Esophagus mucosa (tissue), 1 donor: ENCODE measurements at places on chromosomes 12 and 14. TPM values are rescaled to one million over a fixed set of nuclear protein-coding genes. Genes with fewer than 3 reads are reported as not detected.
A peak's percentile ranks its signal among the peaks of the same experiment; 100 is the strongest.

Gene TAS2R46
- total RNA-seq, result 0.40 TPM

Gene NTF3
- total RNA-seq, result 2.0 TPM

Gene CPM
- total RNA-seq, result 8.2 TPM

Gene AICDA
- not detected for total RNA-seq

Gene GLRX5
- 27.8 TPM for total RNA-seq

Gene BMAL2
- 58.3 TPM for total RNA-seq

Gene PLEKHA5
- 32.7 TPM for total RNA-seq

Gene RNASE3
- total RNA-seq, result not detected

Gene DPF3
- 1.1 TPM for total RNA-seq

Gene SERPINA3
- 22.9 TPM for total RNA-seq

Gene GOLGA5
- 24.9 TPM for total RNA-seq

Gene EML1
- total RNA-seq, result 6.0 TPM

GRCh38 chr12:48691826-48692487 is 9.9 kb upstream of the KANSL2 start:
- ATAC-seq, result no peak

- ATAC-seq, result no peak
These were observed 721.3 kb upstream of the USP15 start for GRCh38 chr12:61538951-61539350.

DNA sequence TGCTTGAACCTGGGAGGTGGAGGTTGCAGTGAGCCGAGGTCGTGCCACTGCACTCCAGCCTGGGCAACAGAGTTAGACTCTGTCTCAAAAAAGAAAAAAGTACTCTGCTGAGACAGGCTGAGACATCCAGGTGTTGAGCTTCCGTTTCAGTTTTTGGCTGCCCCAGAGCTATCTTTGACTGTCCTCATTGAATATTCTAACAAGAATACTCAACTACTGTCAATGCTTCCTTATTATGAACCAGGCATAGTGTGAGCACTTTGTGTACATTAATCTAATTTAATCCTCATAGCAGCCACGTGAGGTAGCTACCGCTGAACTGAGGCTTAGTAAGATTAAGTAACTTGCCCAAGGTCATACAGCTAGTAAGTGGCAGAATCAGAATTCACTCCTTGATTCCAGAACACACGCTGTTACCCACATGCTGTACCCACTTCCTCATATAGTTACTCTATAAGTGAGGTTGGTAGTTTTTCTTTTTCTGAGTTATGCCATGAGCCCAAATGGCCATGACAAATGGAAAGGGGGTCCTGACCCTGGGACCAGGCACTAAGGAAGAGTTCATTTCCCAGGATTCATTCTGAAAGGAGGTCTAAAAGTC is 11.3 kb downstream of the ALDH1L2 start:
- ATAC-seq, result peak; percentile 88

GRCh38 chr12:116000252-116000651 is 277.2 kb downstream of the MED13L start:
- ATAC-seq, result no peak

DNA sequence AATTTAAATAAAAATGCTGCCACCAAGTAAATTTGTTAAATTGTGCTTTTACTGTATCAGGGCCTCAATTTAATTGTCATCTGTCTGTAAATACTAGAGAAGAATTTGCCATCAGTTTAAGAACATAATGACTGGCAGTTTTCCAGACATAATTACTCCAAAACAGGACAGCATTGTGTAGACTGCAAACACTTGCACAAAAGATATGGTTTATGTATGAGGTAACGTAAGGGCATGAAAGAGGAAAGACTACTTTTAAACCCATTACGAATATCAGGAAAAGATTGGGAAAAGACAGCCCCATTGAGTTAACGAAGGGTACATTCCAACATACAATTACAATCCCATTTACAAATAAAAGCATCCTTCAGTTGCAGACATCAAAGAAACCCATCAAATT is 59.8 kb upstream of the KRR1 start:
- no peak for ATAC-seq

- no peak for ATAC-seq
These were observed 97.4 kb downstream of the LLPH start for GRCh38 chr12:66033151-66033550.

- peak; percentile 20 for ATAC-seq
These were observed 2.9 kb downstream of the PRMT5 start for GRCh38 chr14:22926316-22926715.

DNA sequence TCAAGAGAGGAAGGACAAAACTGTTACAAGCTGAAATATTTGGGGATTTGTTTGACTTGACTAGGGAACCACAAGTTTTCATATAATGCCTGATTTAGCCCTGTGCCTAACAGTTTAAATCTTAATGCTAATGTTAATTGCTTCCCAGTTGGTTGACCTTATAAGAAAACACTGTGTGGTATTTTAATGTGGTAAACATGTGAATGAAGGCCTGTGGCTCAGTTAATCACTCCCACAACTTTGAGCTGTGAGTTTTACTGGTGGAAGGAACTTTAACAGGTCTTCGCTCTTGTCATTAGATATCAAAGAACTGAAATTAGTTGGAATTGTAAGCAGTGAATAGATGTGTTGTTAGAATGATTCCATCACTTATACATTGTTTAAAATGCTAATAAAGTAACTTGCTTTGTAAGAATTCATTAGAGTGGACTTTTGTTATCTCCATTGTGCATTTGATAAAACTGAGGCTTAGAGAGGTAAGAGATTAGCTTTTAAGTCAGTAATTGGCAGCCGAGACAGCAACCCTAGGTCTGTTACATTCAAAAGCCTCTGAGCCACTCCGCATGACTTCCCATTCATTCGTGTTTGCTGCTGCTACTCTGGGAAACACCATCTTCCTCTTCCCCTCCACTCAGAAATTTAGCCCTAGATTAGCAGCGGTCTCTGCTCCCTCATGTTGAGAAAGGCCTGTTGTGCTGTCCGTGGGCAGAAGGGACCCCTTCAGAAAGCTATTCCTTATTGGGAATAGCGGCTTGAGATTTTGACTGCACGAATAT is 1.0 kb upstream of the TBK1 start:
- ATAC-seq, result no peak

DNA sequence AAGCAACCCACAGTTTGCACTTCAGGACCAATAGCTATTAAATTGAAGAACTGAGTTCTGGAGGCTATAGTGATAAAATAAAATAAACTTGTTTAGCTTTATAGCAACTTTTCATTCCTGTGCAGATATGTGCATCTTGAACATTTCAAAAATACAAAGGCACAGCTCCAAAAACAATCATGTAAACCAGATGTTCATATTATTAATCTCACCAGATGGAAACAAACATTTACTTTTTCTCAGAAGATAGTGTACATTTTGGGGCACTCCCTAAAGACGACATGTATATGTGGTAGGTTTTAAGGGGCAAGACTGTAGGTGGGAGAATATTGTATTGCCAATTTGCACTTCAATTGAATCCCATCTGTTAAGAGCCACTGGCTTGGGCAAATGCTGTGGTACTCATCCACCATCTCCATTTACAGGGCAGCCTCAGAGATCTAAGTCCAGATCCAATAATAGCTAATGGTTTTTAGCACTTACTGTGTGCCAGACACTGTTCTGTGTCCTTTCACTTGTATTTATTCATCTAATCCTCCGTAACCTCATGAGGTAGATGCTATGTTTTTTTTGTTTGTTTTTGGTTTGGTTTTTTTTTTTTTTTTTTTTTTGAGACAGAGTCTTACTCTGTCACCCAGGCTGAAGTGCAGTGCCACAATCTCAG is 49.1 kb downstream of the PTGER2 start:
- no peak for ATAC-seq

GRCh38 chr12:129902371-129903091 is 1.3 kb downstream of the TMEM132D start:
- ATAC-seq, result no peak

GRCh38 chr12:131487388-131488124 is 223.3 kb upstream of the SFSWAP start:
- peak; percentile 92 for ATAC-seq

DNA sequence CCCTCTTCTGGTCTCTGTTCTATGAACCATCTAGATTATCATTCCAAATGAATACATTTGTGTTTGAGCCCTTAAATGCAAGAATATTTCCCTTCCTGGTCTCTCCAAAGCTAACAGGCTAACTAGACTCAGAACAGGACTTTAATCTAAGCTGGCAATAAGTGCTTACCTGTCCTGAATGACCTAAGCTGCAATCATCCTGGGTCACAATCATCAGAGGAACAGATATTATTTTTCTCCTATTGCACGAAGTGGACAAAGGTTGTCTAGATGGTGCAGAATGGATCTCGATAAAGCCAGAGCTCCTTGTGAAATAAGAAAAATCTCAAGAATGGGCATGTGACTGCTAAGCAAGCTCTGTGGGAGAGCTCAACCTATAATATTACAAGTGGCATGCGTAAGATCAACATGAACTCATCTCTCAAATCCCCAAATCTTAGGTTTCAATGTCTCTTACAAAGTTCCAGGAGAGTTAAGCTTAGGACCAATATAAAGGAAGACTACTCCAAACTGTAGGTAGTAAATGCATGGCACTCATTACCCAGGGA is 10.6 kb upstream of the NUMB start:
- no peak for ATAC-seq

DNA sequence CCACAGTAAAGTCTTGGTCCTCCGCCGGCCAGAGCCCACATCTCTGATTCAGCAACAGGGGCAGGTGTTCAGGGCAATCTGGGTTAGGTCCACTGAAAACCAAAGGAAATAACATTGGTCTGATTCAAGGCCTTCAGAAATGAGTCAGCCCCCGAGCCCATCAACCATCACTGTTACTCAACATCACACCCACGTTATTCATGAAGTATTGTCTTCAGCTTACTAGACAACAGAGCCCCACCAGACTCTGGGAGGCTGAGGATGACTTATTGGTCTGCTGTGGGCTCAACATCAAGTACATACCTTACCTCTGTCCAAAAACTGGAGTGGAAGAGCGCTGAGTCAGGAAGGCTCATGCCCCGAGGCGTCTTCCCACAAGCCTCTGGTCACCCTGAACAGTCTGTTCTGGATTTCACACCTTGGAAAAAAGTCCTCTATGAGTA is 97.5 kb downstream of the ZFP36L1 start:
- ATAC-seq, result peak; percentile 95

GRCh38 chr12:119730381-119730780 is 62.4 kb downstream of the PRKAB1 start:
- ATAC-seq, result no peak

DNA sequence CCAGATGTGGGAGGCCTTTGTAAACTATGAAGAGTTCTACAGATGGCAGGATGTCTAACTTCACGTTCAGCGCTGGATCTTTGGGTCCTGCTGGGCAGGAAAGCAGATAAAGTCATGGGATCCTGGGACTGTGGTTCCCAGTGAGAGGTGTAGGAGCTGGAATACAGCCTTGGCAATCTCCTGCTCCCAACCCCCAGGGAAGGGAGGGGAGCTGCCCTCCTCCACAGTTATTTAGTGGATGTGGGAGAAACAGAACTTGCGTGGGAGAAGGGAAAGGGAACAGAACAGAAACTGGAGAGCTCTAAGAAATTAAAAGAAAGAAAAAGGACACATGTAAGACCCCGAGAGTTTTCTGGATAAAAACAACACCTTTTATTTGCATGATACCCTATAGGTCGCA is 37.0 kb downstream of the NUAK1 start:
- ATAC-seq, result no peak

DNA sequence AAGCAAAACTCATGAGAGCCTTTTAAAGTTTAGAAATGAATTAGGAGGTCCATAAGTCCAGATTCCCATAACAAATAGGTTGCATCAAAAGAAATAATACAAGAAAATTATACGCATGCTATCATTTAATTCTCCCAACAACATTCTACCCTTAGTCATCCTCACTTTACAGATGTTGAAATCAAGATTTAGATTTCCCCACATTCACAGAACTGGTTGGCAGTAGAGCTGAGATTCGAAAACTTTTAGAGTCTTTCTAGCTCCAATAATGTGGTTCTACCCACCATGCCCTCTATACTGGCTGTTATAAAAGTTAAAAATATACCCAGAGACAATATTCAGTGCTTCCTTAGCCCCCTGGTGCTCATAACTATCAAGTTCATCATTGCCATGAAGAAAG is 56.6 kb upstream of the METAP2 start:
- ATAC-seq, result no peak

- ATAC-seq, result no peak
These were observed 12.3 kb upstream of the RTRAF start for GRCh38 chr14:51977075-51977474.

GRCh38 chr14:104781271-104782077 is 14.1 kb downstream of the AKT1 start:
- ATAC-seq, result no peak

DNA sequence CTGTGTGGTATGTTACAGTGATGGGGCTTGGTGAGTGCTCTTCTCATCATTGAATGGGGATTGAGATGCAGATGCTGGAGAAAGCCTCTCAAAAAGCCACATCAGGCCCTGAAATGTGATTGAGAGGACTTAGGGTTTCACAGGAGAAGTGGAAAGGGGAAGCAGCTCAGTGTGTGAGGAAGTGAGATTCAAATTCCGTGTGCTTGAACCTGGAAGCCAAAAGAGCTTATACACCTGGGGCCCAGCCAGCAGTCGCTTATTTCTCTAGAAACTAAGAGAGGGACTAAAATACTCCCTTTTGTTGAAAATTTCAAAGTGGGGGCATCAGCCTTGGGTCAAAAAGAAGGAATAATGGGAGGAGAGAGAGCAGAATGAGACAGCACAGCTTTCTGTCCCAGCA is 39.1 kb upstream of the GZMB start:
- no peak for ATAC-seq

- no peak for ATAC-seq
These were observed 76.3 kb downstream of the CDK17 start for GRCh38 chr12:96323906-96324305.

DNA sequence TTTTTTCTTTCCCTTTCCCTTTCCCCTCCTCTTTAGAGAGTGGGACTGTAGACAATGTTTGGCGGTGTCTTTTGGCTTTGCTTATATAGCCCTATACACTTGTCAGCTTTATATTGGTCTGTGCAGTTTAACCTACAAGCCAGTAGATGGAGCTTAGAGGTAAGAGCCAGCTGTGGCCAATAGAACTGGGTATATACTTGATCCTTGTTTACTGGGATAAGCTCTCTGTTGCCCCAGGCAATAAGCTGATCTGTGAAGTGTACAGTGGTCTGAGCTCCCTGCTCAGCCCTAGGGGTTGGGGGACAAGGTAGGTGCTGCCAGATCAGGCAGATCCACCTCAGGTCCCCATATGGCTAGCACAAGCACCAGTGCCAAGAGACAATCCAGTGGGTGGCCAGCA is 434.1 kb downstream of the NOVA1 start:
- ATAC-seq, result peak; percentile 71

DNA sequence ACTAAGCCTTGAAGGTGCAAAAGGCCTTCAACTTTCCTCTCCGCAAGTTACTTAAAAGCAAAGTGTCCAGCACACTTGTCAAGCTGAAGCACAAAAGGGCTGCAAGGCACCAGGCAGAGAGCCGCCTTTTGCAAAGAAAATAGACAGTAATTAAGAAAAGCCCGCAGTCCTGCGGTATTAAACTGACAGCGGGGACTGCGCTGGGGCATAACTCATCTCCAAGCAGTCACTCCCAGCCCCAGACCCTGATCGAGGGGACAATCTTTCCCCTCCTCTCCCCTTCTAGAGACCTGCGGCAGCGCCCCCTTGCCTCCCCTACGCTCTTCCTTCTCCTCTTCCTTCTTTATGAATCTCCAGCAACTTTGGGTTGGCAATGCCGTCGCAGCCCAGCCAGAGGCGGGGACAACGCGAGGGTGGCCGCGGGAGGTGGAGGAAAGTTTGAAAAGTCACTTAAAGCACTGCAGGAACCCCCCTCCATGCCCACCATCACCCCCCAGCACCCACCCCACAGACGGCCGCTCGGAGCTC is 200.9 kb upstream of the CAND1 start:
- ATAC-seq, result peak; percentile 13

GRCh38 chr12:6250343-6250742 is 50.1 kb downstream of the CD9 start:
- ATAC-seq, result peak; percentile 30
